Fibroblast of villous mesenchyme (primary cell): ENCODE measurements at places on chromosomes 6 and 20. TPM values are rescaled to one million over a fixed set of nuclear protein-coding genes. Genes with fewer than 3 reads are reported as not detected.

MUC21 gene
- total RNA-seq: not detected in 2 replicates

USP49 gene
- total RNA-seq: 2.3 and 3.0 TPM in 2 replicates

RBBP8NL gene
- total RNA-seq: not detected in 2 replicates

MLN gene
- not detected in 2 replicates for total RNA-seq

GSTA2 gene
- not detected in 2 replicates for total RNA-seq

LY6G5C gene
- 0.43 and 0.64 TPM in 2 replicates for total RNA-seq

GLP1R gene
- not detected in 2 replicates for total RNA-seq

CDH26 gene
- 0.32 and 0.86 TPM in 2 replicates for total RNA-seq

ARMC12 gene
- total RNA-seq: 0.43 TPM in 1 of 2 replicates, not detected in the other

ZNFX1 gene
- 39.3 and 56.6 TPM in 2 replicates for total RNA-seq

SCUBE3 gene
- 10.0 and 26.8 TPM in 2 replicates for total RNA-seq

PPIL4 gene
- total RNA-seq: 24.2 and 40.6 TPM in 2 replicates

ZNF341 gene
- total RNA-seq: 0.64 and 1.3 TPM in 2 replicates

SIM1 gene
- not detected in 2 replicates for total RNA-seq

LATS1 gene
- 20.6 and 25.9 TPM in 2 replicates for total RNA-seq

PPP1R10 gene
- 37.7 and 70.4 TPM in 2 replicates for total RNA-seq

SLC25A27 gene
- total RNA-seq: 2.6 and 6.5 TPM in 2 replicates

TBX18 gene
- total RNA-seq: 3.0 and 6.8 TPM in 2 replicates

- no peak for DNase-seq
Measured at GRCh38 chr20:47127546-47127945, 229.0 kb downstream of the ZMYND8 start.

GRCh38 chr20:53195876-53196610 lies 223.9 kb downstream of the TSHZ2 start:
- peak; percentile 3 for DNase-seq

DNA sequence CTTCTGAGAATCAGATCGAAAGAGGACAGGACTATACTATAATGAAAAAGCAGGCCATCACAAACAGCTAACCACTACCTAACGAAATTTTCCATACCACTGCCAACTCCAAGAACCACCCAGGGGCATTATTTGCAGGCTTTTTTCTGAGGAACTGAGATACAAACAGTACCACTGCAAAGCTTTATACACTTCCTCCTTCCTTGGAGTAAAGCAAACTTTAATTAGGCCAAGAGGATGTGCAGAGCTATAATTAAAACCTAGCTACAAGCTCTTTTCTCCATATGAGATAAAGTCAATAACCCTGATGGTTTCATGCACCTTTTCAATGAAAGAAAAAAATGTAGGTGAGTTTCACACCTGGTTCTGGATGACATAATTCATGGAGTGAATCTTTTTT lies 68.5 kb downstream of the ELOVL5 start:
- no peak for DNase-seq

- DNase-seq: peak; percentile 59
Measured at GRCh38 chr6:112268019-112268418, 13.7 kb upstream of the LAMA4 start.

DNA sequence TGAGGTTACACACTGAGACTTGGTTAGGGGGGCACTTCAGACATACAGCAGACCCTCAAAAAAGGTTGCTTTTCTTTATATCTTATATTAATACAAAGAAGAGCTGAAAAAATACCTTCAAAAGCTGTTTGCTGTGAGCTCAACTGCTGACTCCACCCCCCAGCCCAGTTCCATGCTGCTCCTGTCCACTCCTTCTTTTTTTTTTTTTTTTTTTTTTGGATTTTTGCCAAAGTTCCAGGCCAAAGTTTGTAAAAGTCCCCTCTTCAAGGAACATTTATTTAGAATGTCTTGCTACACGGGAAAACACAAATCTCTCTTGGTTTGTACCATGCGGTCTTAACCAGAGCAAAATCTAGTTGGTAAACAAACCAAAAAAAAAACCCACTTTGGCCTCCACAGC lies 85.3 kb upstream of the AKAP12 start:
- no peak for DNase-seq

- peak; percentile 23 for DNase-seq
Measured at GRCh38 chr20:40563296-40563950, 125.6 kb downstream of the MAFB start.

- no peak for DNase-seq
Measured at GRCh38 chr20:58742668-58743566, 50.3 kb downstream of the NPEPL1 start.

DNA sequence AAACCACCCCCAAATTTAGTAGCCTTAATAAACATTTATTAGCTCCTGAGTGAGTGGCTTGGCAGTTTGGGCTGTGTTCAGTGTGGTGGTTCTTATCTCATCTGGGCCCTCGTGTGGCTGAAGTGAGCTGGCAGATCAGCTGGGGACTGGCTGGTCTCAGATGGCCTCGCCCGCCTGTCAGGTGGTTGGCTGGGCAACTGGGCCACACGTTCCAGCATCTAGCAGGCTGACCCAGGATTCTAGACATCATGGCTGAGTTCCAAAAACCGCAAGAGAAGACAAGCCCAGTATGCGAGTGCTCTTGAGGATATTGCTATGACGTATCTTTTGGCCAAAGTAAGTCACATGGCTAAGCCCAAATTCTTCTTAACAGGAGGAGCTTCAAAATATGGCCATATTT lies 28.9 kb downstream of the EIF2S2 start:
- peak; percentile 94 for DNase-seq

- DNase-seq: no peak
Measured at GRCh38 chr6:14429396-14429795, 311.8 kb downstream of the CD83 start.

GRCh38 chr6:7131390-7131789 lies 23.6 kb downstream of the RREB1 start:
- DNase-seq: no peak

DNA sequence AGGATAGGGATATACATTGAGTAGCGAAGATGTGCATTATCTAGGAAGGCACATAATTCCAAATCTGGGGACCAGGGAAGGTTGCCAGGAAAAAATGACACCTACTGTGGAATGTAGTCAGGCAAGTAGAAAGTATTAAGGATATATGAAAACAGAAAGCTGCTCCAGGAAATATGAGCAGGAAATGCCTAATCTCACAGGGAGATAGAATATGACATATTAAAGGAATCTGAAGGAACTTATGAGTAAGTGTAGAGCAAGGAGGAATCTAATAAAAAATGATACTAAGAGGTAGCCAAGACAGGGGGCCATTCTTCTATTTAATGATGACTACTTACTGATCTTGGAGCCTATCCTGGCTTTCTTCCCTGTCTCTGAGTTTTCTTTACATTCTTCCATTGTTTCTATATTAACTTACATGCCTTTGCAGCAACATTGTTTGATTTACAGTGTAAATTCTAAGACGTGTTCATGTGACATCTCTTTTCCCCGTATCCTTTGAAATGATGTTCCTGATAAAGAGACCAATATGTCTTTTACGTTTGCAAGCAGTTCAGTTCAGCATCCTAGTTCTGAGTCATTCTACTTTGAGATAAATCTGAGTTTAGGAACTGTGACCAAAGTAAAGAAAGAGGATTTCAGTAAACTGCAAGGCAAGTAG lies 58.6 kb downstream of the TINAG start:
- DNase-seq: peak; percentile 19

GRCh38 chr20:35625584-35626385 lies 10.2 kb downstream of the SPAG4 start:
- DNase-seq: no peak

DNA sequence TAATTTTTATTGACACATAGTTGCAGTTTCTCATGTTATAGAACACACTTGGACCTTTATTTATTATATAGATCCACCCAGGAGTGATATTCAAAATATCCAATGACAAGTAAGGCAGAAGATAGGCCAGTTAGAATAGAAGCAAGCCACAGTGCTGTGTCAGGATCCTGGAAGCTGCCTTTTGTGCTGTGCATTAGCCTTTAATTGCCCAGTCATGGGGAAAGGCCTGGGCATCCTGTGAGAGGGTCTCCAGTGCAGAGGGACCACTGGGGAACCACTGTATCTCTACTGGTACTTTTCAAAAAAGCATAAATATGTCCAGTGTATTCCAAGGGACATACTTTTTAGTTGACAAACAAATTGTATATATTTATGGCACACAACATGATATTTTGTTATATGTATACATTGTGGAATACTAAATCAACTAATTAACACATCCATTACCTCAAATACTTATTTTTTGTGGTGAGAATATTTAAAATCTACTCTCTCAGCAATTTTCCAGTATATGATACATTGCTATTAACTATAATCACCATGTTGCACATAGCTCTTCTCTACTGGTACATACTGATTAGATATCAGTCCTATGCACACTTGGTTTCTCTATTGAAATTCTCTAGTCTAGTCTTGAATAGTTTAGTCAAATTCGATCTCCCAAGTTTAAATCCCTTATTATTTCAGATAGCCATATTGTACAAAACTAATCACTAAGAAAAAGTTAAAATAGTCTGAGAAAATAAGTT lies 59.5 kb downstream of the CDC40 start:
- no peak for DNase-seq

GRCh38 chr6:147510929-147511590 lies 2.6 kb downstream of the SAMD5 start:
- DNase-seq: no peak

DNA sequence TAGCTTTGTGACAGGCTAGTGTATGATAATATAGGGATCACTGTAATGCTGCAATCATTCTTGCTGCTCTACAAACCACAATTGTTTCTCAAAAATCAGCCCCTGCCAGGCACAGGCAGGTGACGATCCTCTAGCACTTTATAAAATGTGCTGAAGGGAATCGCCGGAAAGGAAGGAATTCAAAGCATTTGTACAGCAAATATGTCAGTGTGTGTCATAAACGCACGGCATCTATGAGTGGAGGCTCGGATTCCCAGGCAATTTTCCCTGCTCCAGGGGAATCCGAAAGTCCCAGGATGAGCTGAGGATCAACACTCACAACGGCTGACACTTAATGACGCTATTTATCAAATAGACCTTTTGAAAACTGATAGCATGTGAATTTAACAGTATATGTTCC lies 1.4 kb downstream of the PHACTR1 start:
- DNase-seq: no peak

DNA sequence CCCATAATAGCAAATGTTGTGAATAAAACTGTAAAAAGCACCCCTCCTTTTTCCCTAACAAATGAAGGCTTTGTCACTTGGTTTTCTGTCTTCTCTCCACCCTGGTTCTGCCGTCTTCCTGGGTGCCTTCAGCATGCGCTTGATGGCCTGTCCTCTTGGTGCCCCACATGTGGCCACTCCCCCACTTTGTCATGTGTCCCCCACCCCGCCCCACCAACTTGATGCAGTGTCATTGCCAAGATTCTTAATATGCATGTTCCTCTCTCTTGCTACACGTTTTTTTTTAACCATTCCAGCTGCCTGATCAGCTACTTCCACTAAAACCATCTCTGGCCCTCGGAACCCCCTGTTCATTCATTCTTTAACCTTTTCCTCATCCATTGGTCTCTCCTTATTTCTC lies 340.3 kb downstream of the QKI start:
- DNase-seq: no peak

DNA sequence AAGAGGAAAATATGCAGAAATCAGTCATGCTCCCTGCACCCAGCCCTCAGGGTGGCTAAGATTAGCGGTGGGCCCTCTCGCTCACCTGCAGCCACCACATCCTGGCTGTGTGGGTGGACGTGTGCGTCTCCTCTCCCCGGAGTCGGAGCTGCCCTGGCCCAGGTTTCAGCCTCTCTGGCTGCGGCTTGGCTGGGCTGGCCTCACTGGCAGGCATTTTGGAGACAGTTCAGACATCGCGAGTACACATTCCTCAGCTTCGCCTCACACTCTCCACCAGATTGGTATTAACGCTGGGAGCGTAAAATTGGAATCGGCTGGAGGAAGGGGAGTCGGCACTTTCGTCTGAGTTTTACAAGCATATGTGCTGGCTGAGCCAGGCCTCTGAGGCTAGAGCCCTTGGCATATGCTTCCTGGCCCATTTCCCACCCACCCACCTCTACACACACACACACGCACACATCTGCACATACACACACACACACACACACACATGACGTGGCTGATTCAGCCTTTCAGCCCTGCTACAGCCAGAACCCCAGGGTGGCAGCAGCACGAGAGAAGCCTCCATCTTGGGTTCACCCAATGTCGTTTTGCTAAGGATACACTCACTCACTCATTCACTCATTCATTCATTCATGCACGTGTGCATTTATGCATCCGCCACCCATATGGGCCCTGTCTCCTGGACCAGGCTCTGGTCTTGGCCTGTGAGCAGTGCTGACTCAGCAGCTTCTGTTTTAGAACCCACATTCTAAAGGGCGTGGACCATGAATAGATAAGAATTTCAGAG lies 42.9 kb downstream of the BCAS4 start:
- DNase-seq: peak; percentile 81

GRCh38 chr6:141677598-141678211 lies 455.0 kb upstream of the GJE1 start:
- DNase-seq: peak; percentile 56

DNA sequence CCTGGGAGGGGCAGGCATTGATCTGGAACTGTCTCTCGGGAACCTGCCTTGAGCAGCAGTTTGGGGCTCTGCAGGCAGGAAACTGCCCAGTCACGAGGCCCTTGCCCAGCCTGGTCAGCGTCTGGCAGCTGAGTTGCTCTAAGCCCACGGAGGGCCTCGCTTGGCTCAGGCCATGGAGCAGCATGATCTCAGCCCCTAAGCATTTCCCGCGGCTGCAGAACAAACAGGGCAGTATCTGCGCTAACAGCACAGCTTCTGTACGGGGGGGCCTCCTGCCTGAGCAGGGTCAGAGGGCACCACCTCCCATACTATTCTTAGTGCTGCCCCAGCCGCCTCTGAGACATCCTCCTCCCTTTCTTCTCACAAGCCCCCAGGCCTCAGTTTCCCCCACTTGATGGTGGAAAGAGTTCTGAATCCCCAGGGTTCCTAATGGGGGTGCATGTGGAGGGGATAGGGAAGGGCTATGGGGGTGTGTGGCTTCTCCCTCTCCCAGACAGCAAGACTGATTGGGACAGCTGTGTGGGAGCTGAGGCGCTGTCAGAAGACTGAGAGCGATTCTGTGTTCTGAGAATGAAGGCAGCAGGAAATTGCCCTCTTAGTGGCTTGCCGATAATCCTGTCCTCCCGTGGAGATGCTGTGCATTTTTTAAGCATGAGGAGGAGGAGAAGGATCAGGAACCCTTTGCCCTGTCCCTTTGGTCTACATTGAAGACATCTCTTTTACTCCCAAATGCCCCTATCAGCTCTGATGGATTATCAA lies 46.4 kb downstream of the MOCS1 start:
- DNase-seq: peak; percentile 94

DNA sequence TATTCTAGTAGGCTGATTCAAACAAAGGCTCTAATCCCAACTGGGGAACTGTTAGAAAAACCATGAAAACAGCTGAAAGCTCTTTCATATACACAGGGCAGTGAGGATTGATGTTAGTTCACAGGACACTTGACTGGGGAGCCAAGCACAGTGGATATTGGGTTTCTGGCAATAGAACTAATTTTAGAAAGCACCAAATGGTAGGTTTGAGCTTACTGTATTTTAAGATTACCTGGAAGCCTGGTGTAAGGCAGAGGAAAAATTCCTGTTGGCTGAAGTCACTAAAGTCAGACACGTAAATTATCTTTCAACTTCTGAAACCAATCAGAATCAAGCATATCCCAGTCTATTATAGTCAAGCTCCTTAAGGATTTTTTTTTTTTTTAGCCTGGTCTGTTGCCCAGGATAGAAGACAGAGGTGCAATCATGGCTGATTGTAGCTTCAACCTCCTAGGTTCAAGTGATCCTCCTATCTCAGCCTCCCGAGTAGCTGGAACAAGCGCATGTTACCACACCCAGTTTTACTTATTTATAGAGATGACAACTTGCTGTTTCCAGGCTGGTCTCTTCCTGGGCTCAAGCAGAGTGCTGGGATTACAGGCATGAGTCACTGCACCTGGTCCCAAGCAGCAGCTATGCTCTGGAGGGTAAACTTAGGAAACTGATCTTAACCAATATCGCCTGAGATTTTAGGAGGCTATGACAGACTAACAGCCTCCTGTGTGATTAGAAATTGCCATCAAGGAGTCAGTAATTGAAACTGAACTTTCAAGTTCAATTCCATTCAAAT lies 32.5 kb upstream of the SYNCRIP start:
- peak; percentile 84 for DNase-seq
